ENCODE measurements at places on chromosomes 12 and 14.

GRCh38 chr14:91284791-91285548, 40.5 kb upstream of the GPR68 start:
- DNase-seq, result no peak

DNA sequence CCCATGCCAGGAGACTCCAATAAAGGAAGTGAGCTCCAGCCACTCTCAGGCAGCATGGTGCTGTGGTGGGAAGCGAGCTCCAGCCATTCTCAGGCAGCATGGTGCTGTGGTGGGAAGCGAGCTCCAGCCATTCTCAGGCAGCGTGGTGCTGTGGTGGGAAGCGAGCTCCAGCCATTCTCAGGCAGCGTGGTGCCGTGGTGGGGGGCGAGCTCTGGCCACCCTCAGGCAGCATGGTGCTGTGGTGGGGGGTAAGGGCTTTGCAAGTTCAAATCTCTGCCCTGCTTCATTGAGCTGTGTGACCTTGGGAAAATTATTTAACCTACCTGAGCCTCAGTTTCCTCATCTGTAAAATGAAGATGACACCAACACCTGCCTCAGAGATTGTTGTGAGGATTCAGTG, 975.1 kb downstream of the BCL11B start:
- no peak for DNase-seq

- DNase-seq, result no peak
Observed at GRCh38 chr12:30701056-30701455, 5.4 kb upstream of the IPO8 start.

DNA sequence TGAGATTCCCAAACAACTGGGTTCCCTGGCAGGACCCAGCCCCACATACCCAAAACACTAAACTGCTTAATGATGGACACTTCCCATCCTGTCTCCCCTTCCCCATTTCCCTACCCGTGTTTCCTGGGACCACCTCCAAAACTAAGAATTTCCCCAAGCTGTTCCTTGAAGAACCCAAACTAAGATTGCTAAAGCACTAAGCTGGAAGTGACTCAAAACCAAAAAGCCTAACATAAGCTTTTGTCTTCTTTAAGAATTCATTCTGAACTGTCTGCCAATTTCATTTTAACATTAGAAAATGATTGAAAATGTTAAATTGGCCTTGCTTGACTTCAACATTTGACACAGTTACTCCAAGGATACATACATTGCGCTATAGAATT, 29.5 kb upstream of the STAB2 start:
- no peak for DNase-seq

- no peak for DNase-seq
Observed at GRCh38 chr12:89884952-89885351, 176.3 kb upstream of the ATP2B1 start.

DNA sequence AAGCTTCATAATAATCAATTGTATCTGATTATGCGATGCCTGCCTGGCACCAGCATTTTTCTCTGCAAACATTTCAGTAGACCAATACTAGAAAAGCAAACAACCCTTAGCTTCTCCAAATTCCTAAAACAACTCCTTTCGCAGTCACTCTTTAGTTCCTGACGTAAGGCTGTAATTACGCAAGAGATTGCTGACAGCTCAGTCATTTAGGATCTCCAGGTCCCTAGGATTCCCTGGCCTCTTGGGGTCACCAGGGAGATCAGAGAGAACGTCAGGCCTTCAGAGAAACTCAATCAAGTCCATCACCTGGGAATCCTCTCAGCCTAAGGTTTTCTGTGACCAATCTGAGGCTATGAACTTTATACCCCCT, 390.6 kb downstream of the PAWR start:
- DNase-seq, result no peak

- DNase-seq, result no peak
Observed at GRCh38 chr12:128825835-128826234, 2.1 kb upstream of the SLC15A4 start.

DNA sequence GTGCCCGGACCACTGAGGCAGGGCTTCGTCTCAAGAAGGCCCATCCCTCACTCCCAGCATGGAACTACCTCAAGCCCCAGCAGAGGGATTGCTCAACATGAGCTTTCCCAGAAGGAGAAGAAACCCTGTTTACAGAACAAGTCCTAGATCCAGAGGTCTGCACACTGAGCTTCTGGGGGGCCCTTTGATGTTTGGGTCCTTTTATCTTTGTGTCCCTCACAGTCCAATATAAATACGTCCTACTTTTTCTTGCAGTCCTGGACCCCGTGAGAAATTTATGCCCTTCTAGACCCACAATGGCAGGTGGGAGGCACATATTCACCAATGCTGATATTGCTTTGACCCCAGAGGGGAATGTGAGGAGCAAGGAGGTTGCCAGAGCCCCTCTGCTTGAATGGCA, 54.4 kb downstream of the SMUG1 start:
- DNase-seq, result no peak

DNA sequence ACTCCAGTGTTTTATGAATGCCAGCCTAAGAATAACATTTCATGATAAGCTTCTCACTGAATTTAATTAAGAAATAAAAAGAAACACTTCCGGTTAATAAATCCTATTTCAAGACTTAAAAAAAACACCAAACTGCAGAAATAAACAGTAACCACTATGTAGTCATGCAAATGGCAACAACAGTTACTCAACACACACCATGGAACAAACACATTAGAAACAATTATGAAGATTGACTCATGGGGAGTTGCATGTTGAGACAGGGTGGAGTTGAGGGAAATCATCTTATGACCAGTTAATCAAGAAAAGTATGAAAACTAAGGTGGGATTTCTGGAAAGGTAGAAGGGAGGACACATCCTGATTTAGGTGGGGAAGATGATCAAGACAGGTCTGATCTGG, 52.7 kb downstream of the PLBD1 start:
- no peak for DNase-seq

- DNase-seq, result no peak
Observed at GRCh38 chr12:65508276-65509035, 230.0 kb downstream of the MSRB3 start.

DNA sequence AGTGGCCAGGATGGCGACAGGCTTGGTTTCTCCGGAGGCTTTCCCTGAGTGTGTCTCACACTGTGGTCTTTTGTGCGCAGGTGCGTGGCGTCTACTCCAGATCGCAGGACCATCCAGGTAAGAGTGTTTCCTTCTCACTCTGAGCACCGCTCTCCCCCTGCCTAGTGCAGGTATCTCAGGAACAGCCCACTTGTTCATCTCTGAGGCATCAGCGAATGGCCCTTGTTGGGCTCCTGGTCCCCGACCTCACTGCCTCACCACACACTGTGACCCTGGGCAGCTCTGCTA, 781 bp downstream of the ADGRD1 start:
- DNase-seq, result no peak

DNA sequence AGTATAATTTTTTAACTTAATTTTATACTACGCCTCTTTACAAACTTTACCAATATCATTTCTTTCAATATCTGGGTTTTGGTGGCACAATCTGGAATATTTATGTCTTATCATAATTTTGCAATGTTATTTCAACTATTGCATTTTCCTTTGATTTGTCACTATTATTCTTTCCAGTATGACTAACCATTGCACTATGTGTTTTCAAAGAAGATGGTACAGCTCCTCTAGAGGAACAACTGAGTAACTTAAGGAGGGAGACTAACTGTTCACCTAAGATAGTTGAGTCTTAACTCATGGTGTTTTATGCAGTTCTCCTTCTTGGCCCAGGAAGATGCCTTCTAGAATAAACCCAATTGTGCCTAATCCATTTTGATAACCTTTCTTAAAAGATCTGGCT, 60.5 kb upstream of the KIF21A start:
- no peak for DNase-seq

DNA sequence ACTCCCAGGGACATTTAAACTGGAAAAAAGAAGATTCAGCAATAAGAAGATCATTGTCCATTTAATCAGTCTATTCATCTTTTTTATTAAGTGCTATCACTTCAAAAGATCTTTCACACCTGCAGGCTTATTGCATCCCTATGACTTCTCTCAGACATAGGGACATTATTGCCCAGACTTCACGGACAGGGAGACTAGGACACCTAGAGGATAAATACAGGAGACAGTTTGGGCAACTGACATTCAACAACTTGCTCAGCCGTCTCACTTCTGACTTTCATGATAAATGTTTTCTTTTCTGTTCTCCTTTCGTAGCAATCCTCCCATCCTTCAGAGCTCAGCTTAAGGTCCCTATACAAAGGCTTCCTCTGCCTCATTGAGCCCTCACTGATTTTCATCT, 84.3 kb downstream of the TMEM30B start:
- no peak for DNase-seq

GRCh38 chr12:49200919-49201594, 12.2 kb upstream of the TUBA1A start:
- peak; percentile 85 for DNase-seq

GRCh38 chr12:28296287-28296686, 106.0 kb downstream of the CCDC91 start:
- DNase-seq, result no peak

GRCh38 chr12:40511341-40511740, 180.9 kb upstream of the CNTN1 start:
- DNase-seq, result no peak

DNA sequence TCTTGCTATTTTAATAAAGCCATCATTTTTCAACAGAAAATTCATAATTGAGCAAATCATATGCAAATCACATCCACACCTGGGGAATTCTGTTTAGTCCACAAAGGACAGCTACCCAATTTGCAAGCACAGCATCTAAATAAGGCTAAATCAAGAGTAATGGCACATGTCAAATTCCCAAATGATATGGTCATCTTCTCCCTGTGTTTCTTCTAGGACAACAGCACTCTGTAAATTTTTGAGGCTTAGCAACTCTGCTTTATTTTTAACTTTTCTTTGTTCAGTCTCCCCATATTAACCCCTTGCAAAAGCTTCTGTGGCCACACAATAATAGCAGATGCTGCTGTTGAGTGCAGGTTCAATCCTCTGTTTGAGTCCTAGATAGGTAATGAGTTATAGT, 155.6 kb upstream of the DAAM1 start:
- DNase-seq, result no peak

- DNase-seq, result no peak
Observed at GRCh38 chr12:104188534-104188933, 27.0 kb upstream of the TXNRD1 start.

DNA sequence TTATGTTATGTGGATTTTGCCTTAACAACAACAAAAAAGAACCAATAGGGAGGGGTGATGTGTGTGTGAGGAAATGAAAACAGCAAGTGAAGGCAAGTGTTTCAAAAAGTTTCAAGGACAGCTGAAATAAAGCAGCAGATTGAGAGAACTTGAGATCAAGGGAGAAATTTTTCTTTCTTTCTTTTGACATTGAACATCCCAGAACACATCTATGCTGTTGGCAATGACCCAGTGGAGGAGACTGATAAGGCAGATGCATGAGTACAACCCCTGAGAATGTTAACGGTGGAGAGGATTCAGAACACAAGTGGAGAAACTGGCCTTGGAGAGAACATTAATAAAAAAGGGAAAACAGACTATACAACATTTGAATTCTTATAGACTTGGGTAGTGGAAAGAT, 2.9 kb downstream of the LLPH start:
- DNase-seq, result no peak

DNA sequence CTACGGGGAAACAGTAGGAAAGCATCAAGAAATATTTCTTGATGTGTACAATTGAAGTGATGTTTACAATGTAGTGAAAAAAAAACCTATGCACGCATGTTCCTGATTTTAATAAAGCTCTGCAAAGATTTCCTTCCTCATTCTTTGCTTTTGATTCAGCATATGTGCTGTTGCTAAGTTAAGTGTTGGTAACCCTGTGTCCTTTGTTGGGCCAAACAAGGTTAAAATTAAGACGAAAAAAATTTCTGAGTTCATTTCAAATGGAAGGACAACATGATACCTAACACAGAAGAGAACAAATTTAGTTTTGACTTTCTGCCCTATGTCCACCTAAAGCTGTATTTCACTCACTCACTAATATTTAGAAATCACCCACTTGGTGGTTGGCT, 62.8 kb downstream of the PPP2R5C start:
- DNase-seq, result no peak

- DNase-seq, result no peak
Observed at GRCh38 chr14:105864116-105864515, 337.7 kb downstream of the TMEM121 start.

- no peak for DNase-seq
Observed at GRCh38 chr12:54463034-54463433, 10.4 kb downstream of the GTSF1 start.

DNA sequence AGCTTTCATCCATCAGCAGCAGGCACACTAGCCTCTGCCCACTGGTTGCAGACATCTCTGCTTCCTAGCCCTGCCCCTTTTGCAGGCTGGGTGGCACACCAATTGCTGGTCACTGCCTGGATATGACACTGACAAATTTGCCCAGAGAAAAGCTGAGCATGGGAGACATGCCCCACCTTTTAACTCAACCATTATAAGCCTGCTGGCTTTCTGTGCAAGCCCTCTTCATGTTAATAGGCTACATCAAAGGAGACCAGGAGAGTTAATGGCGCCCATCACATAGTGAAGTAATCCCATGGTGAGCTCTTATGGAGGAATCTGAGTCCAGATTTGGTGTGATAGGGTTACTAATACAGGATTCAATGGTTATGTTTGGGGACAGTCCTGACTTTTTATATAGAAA, 139.2 kb downstream of the KICS2 start:
- DNase-seq, result no peak

- no peak for DNase-seq
Observed at GRCh38 chr14:106419376-106419965, 893.1 kb downstream of the TMEM121 start.

DNA sequence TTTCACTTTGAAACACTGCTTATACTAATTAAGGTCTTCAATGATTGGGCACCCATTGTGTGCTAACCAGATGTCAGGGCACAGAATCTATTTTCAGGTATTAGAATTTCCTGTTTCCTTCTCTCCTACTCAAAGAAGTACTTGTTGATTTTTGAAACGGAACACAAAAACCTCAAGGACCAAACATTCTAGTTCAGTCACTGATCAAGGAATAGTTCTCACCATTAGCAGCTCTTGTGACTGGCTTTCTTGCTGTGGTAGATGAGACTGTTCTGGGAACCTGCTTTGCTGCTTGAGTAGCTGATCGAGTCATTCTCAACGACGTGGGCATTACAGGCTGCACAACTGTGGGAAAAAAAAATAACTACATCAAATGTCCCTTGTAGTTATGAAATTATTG, 11.0 kb downstream of the DLGAP5 start:
- DNase-seq, result no peak

- no peak for DNase-seq
Observed at GRCh38 chr14:82915381-82915780, 1381.7 kb upstream of the SEL1L start.

- DNase-seq, result no peak
Observed at GRCh38 chr12:115542656-115543055, 734.8 kb downstream of the MED13L start.

GRCh38 chr12:94145191-94145983, 3.0 kb upstream of the PLXNC1 start:
- DNase-seq, result no peak

Data from Panc1 (cell line).